ENCODE measurements at places on chromosomes 2 and 18. TPM values are rescaled to one million over a fixed set of nuclear protein-coding genes. Genes with fewer than 3 reads are reported as not detected.
A peak's percentile ranks its signal among the peaks of the same experiment; 100 is the strongest.

The CHST9 gene
- 0.03 TPM for total RNA-seq

GRCh38 chr2:174699993-174700766, 64.1 kb downstream of the CHRNA1 start:
- no peak for DNase-seq

GRCh38 chr2:240353086-240353798, 82.2 kb upstream of the GPC1 start:
- DNase-seq = peak; percentile 57

- no peak for DNase-seq
Measured at GRCh38 chr2:43406651-43407279, 180.4 kb upstream of the ZFP36L2 start.

Data from upper lobe of right lung (tissue), 1 donor.